Activated CD8-positive, alpha-beta T cell treated with anti-CD3 and anti-CD28 coated beads for 36 hours (primary cell): ENCODE measurements at places on chromosomes 13 and 19.

- no peaks in the 10 kb centered on the region for H3K4me1 ChIP-seq
- no peak overlapping the region for H3K27ac ChIP-seq
- H3K27me3 ChIP-seq = peaks cover 9% of the 10 kb centered on the region
These were observed 53.5 kb upstream of the OLFM4 start for GRCh38 chr13:52975161-52975560.

DNA sequence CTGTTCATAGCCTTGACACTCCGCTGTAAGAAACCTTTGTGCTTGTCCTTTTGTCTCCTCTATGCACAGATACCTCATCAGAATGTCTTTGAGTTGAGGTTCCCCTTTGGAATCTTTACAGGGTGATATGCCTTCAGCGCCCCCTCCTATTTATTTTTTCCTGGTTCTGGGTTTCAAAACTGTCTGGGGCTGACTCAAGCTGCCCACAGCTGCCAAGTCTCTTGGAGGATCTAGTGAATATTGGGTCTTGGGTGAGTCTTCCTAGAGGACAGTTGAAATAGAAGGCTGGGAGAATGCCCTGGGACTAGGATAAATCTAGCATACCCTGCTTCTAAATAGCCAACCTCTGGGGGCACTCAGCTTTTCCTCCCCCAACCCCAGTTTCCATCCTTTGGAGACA is 930 bp downstream of the ZNF136 start:
- no peak for DNase-seq
- H3K36me3 ChIP-seq = peaks cover 18% of the 10 kb centered on the region
- H3K4me1 ChIP-seq = peaks cover 45% of the 10 kb centered on the region
- H3K27ac ChIP-seq = peak overlapping the region; percentile 98

- H3K4me1 ChIP-seq = peaks cover 77% of the 10 kb centered on the region
- H3K36me3 ChIP-seq = peaks cover 54% of the 10 kb centered on the region
- H3K4me3 ChIP-seq = peak overlapping the region; percentile 95
- DNase-seq = no peak
- H3K27ac ChIP-seq = peak overlapping the region; percentile 91
- H3K27me3 ChIP-seq = no peaks in the 10 kb centered on the region
These were observed 2.0 kb downstream of the EGLN2 start for GRCh38 chr19:40800997-40801377.

DNA sequence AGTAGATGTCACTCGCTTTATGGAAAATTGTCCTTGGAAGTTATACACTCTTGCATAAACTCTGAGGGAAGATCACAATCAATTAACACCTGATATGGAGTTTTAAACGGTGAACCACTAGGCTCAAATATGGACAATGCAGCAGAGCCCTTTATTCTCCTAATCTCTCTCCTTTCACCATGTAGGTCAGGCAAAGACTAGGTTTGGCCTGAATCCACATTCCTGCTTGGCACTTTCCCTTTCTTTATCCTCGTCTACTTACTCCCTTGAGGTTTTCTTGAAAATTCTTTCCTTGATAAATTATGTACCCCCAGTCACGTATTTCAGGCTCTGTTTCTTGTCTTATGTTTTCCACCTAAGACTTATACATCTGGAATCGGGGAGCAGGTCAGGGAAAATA is 751.7 kb downstream of the DACH1 start:
- H3K36me3 ChIP-seq = no peaks in the 10 kb centered on the region
- no peak for DNase-seq
- no peaks in the 10 kb centered on the region for H3K4me1 ChIP-seq
- no peak overlapping the region for H3K27ac ChIP-seq
- H3K4me3 ChIP-seq = no peak overlapping the region

- no peak for DNase-seq
- peaks cover 10% of the 10 kb centered on the region for H3K36me3 ChIP-seq
- no peaks in the 10 kb centered on the region for H3K27me3 ChIP-seq
These were observed 6.5 kb upstream of the EIF3G start for GRCh38 chr19:10126213-10126639.
